ENCODE measurements at places on chromosomes 6 and 20.
A peak's percentile ranks its signal among the peaks of the same experiment; 100 is the strongest.

- H3K4me1 ChIP-seq = no peaks in the 10 kb centered on the region
- no peaks in the 10 kb centered on the region for H3K36me3 ChIP-seq
- DNase-seq = no peak
- no peaks in the 10 kb centered on the region for H3K27me3 ChIP-seq
These were observed 72.8 kb downstream of the RIPOR3 start for GRCh38 chr20:50618537-50618936.

DNA sequence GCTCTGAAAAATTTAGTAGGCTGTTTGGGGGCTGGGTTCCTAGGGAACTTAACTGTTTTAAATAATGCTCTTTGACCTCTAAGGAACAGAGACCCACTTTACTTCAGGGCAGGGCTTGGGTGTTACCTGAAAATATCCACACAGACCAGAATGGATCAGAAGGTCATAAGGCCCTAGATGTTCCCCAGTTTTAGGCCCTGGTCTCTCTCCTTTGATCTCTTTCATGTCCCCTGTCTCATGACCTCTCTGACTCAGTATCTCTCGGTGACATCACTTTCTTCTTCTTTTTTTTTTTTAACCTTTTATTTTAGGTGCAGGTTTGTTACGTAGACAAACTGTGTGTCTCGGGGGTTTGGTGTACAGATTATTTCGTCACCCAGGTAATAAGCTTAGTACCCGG, 272.1 kb upstream of the SGK1 start:
- H3K36me3 ChIP-seq = no peaks in the 10 kb centered on the region
- no peaks in the 10 kb centered on the region for H3K4me1 ChIP-seq
- H3K27ac ChIP-seq = no peak overlapping the region

DNA sequence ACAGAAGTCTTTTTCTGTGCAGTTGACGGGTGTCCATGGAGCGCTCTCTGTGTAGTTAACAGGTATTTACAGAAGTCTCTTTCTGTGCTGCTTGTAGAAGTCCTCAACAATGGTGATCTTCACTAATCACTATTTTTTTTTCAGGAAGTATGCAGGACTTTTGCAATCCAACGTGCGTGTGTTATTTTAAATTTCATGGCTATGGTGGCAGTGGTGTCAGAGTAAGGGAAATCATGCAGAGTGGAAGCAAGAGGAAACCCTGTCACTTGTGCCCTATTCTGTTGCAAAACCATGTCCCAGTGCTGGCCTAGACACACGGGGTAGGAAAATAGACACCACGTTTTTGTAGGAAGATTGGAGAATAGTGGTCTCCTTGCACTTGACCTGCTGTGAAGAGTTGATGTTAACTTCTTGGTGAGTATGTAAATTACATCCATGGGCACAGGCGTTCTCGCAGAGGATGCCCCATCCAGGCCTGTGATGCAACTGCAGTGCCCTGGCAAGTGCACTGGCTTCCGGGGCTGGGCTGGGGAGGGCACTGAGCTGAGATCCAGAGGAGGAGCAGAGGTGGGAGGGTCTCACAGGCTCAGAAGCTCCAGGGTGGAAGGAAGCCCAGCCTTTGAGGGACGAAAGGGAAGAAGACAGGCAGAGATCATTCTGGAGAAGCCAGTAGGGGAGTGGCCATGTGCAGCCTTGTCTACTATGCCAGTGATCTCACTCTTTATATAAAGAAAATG, 146.5 kb downstream of the SYCP2 start:
- H3K4me3 ChIP-seq = no peak overlapping the region
- peak; percentile 17 for DNase-seq
- no peak overlapping the region for H3K27ac ChIP-seq

- H3K27ac ChIP-seq = peak overlapping the region; percentile 31
- DNase-seq = no peak
- no peak overlapping the region for H3K4me3 ChIP-seq
- H3K36me3 ChIP-seq = no peaks in the 10 kb centered on the region
These were observed 53.3 kb downstream of the ISM1 start for GRCh38 chr20:13274275-13274861.

DNA sequence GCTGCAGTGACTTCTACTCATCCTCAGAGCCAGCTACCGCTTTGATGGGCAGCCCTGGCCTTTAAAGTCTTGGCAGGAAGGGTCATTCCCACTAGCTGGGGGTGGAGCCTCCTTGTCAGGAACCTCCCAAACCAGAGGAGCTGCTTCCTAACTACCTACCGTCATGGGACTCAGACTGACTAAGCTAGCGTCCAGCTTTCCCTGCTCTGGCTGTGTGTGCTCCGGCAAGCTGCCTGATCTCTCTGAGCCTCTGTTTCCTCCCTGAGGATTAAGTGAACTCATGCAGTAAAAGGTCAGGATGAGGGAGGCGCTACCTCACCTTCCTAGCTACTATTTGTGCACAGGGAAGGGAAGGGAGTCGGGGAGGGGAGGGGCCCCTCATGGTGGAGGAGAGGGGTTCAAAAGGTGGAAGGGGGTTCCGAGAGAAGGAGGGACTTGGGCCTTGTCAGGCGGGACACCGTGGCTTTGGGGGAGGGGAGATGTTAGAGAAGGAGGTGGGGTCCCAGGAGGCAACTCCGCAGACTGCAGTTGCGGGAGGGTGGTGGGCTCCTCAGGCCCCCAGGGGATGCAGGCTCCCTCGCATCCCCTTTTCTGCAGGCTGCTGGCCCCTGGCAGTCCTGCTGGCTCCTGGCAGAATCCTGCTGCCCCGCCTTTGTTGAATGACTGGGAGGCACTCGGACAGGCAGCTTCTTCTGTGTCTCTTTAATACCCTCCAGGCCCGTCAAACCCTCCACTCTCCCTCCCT, 9.8 kb downstream of the DUSP15 start:
- H3K27me3 ChIP-seq = no peaks in the 10 kb centered on the region
- H3K36me3 ChIP-seq = no peaks in the 10 kb centered on the region
- H3K27ac ChIP-seq = no peak overlapping the region
- peaks cover 9% of the 10 kb centered on the region for H3K4me1 ChIP-seq
- no peak overlapping the region for H3K4me3 ChIP-seq
- no peak for DNase-seq

GRCh38 chr6:115120391-115120790, 777.6 kb upstream of the HS3ST5 start:
- H3K36me3 ChIP-seq = no peaks in the 10 kb centered on the region
- no peak overlapping the region for H3K27ac ChIP-seq
- no peaks in the 10 kb centered on the region for H3K27me3 ChIP-seq
- no peak overlapping the region for H3K4me3 ChIP-seq
- no peak for DNase-seq
- no peaks in the 10 kb centered on the region for H3K4me1 ChIP-seq

GRCh38 chr6:125511809-125512396, 210.1 kb upstream of the HDDC2 start:
- H3K36me3 ChIP-seq = no peaks in the 10 kb centered on the region
- no peaks in the 10 kb centered on the region for H3K27me3 ChIP-seq
- peaks cover 5% of the 10 kb centered on the region for H3K4me1 ChIP-seq
- no peak overlapping the region for H3K27ac ChIP-seq
- no peak for DNase-seq

DNA sequence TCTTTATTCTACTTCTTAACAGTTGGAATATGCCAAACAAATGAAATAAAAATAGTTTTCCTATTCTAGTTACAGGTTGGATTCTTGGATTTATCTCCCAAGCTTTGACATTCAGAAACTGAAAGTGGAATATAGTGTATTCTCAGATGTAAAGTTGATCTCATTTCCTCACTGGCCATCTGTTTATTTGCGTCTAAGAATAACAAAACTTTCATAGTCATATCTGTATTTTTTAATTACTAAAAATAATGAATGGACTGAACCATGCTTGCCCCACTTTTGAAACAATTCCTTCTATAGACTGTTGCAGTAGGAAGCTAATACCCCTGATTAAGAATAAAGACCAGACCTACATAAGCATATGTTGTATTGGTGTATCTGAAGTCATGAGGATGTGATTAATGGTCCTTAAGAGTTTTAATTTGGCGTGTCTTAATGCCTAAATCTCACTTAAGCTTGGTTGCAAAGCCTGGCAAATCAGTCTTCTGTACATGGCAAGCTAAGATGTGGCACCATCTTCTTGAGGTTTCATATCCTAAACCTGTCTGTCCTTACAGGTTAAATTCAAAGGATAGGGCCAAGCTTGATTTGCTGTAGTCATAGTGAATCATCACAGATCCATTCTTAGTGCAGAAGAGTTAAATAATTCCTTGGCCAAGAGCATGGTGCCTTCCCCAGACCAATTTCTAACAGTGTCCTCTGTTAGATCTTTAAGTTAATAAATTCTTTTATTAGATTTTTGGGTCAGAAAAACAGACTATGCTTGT, 58.9 kb downstream of the FOXO3 start:
- peaks cover 61% of the 10 kb centered on the region for H3K4me1 ChIP-seq
- DNase-seq = no peak
- no peaks in the 10 kb centered on the region for H3K27me3 ChIP-seq
- no peak overlapping the region for H3K27ac ChIP-seq
- no peaks in the 10 kb centered on the region for H3K36me3 ChIP-seq

DNA sequence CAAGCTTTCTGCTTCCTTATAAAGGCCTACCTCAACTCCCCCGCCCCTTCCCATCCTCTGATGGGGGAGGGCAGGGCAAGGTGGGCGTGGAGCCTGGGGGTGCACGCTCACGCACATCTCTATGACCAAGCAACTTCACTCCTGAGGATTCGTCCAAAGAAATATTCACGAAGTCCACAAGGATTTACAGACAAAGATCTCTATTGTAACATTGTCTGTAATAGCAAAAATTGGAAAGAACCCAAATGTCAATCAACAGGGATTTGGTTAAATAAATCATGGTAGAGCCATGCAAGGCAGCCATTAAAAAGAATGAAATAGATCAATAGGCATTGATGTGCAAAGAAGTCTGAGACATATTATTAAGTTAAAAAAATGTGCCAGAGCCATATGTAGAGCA, 130.4 kb upstream of the AFDN start:
- no peak for DNase-seq
- no peak overlapping the region for H3K27ac ChIP-seq
- no peak overlapping the region for H3K4me3 ChIP-seq
- H3K36me3 ChIP-seq = no peaks in the 10 kb centered on the region
- no peaks in the 10 kb centered on the region for H3K4me1 ChIP-seq
- no peaks in the 10 kb centered on the region for H3K27me3 ChIP-seq

DNA sequence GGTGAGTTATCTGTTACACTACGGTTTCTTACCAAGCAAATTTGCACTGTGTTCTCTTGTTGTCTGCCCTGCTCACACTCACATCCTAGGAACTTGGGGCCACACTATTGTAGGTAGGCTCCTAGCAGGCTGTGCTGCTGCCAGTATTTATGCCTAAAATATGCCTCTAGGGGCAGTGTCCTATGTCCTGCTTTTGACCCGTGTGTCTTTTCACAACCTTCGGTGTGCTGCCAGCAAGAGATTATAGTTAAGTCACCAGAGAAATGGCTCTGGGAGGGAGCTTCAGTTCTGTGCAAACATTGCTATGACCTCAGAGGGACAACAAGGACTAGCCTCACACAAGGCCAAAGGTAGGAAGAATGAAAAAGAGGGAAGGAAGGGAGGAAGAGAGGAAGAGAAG, 8.9 kb upstream of the TAAR5 start:
- DNase-seq = no peak
- no peaks in the 10 kb centered on the region for H3K27me3 ChIP-seq
- H3K4me1 ChIP-seq = peaks cover 5% of the 10 kb centered on the region
- peak overlapping the region; percentile 69 for H3K27ac ChIP-seq

DNA sequence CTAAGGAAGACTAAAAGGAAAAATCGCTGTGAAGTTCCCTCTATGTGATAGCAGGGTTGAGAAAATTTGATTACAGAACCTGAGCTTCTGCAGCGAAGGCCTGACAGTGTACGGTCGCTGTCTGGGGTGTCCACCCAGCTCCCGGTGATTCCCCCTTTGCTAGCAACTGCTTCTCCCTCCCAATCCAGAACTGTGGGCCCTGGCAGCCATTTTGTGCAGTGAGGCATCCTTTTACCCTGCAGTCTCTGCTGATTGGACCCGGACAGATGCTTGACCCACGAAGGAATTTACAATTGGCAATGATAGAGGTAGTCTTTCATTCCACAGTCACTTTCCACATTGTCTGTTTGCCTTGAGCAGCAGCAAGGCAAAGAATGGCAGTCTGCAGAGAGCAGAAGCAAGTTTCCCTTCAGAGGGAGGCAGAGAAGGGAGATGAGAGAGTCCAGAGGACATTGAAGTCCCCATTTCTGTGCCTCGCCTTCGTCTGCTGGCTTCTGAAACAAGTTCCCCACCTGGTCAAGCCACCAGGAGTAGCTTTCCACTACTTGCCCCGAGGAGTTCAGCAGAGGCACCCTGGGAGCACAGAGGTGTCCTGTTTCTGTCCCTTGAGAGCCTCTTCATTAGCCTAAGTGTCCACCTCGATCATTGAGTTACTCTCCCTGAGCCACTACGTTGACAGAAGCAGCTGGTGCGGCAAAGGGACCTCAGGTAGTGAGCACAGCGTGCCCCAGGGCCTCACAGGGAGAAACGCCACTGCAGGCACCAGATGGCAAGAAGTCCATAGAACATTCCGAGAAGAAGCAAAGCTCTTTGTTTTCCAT, 370.3 kb downstream of the NRN1 start:
- H3K27ac ChIP-seq = no peak overlapping the region
- H3K36me3 ChIP-seq = no peaks in the 10 kb centered on the region
- DNase-seq = no peak
- H3K4me1 ChIP-seq = no peaks in the 10 kb centered on the region

DNA sequence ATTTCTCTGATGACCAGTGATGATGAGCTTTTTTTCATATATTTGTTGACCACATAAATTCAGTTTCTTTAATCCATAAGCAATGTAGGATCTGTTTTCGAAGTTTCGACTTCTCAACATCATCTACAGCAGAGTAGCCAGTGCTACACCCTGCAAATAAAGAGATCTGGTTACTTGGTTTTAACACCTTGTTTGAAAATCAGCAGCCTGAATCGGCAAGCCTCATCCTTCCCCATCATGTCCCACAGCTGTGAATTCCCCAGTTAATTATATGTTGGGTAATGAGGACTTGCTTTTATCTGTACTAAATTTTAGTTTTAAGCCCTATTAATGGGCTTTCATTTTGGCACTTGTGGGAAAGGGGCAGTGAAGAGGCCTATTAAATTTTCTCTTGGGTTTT, 80.6 kb downstream of the BMP2 start:
- no peak overlapping the region for H3K27ac ChIP-seq
- H3K4me1 ChIP-seq = no peaks in the 10 kb centered on the region
- no peak overlapping the region for H3K4me3 ChIP-seq

Measured in liver (tissue), 10 donors.